ENCODE measurements at places on chromosomes 4 and X.

GRCh38 chr4:82989575-82990429 lies 20.8 kb downstream of the LIN54 start:
- no peak for DNase-seq

- no peak for DNase-seq
These were observed 26.9 kb upstream of the BBS12 start for GRCh38 chr4:122705547-122706117.

DNA sequence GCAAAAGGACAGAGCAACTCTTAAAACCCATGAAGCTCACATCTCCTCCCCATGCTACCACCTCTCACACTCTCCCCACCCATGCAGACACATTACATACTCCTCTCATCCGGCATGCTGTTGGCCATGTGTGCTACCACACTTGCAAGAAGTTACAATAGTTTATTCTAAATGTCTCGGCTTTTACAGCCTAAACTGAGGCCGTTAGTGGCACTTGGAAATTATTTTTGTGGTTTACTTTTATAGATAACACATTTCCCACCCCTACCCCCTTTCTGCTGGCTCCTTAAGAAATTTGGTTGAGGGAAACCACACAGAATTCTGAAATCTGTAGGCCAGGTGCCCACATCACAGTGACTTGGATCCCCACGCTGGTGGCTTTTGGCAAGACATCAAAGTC lies 141.1 kb upstream of the HHIP start:
- no peak for DNase-seq

GRCh38 chrX:70434352-70434866 lies 10.2 kb upstream of the DLG3 start:
- peak; percentile 69 for DNase-seq

DNA sequence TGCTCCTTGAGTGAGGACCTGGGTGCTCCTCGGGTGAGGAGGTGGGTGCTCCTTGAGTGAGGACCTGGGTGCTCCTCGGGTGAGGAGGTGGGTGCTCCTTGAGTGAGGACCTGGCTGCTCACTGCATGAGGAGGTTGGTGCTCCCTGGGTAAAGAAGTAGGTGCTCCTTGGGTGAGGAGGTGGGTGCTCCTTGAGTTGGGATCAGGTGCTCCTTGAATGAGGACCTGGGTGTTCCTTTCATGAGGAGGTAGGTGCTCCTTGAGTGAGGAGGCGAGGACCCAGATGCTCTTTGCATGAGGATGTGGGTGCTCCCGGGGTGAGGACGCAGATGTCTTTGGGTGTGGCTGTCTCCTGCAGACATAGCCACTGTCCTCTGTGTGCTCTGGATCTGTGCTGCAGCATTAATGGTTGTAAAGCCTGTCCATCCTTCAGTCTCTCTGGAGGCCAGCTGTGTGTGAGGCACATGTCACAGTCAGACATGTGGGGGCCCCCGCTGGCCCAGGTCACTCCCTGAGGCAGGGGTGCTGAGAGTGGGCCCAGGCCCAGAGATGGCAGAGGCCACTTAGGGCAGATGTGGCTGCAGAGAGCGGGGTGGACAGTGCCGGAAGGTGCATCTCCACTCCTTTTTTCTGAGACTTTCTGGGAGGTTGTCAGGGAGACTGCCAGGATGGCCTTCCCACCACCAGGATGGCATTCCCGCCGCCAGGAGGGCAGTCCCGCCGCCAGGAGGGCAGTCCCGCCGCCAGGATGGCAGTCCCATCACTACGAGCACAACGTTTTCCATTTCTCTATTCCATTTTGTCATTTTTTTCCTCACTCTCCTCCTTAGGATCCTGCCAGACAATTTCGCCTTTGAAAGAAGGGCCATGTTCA lies 101.8 kb downstream of the HMX1 start:
- DNase-seq: no peak

DNA sequence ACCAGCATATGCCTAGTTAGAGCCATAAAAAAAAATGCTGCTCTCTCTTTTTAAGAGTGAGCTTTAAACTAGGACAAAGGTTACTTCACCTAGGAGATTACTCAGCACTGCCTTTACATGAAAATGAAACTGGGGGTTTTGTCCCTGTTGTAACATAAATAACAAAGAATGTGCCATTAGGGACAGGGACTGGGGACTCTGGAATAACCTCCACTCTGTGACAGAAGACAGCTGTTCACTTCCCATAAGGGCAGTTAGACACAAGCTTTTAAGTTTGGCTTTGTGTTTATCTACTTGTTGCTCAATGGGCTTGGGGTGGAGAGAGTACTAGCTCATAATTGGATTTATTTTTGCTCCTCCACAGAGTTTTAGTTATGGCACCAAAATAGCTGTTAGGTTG lies 11.9 kb downstream of the ENPEP start:
- DNase-seq: no peak

DNA sequence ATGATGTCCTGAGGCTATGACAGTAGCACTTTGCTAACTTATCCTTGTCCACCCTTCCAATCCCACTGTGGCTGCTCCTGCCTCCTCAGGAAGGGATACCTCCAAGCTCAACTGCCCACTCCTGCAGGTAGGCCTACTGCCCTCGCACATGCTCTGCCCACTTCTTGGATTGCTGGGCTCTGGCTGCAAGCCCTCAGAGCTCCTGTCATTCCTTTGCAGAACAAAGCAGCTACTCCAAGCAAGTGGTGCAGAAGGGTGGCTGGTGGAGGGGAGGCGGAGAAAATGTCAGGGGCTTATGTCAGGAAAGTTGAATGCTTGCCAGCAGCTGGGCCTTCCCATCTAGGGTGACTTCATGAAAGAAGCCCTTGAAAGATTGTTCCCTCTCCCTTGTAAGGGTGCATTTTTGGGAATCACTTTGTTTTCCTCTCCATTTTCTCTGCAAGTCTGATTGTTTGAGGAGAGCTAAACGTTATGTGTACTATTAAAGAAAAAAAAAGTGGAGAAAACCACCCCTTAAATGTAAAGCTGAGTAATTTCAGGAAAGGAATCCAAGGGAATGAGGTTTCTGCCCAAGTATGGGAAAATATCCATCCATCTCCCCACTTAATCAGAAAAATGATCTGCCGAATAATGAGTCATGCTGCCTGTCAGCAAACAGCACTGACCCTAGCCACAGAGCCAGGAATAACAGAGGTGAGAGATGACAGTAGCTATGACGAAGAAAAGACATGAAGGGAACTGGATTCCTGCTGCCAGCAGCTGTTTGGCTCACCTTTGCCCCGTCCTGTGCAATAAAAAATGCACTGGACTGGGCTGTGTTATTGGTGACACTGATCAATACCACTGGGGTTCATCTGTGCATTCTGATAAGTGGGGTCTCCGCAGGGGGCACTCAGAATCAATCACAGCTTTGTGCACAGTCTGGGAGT lies 102.0 kb downstream of the RTL5 start:
- DNase-seq: no peak

GRCh38 chrX:20251691-20252090 lies 15.0 kb downstream of the RPS6KA3 start:
- no peak for DNase-seq

GRCh38 chr4:123555807-123556273 lies 159.2 kb downstream of the SPRY1 start:
- DNase-seq: no peak

DNA sequence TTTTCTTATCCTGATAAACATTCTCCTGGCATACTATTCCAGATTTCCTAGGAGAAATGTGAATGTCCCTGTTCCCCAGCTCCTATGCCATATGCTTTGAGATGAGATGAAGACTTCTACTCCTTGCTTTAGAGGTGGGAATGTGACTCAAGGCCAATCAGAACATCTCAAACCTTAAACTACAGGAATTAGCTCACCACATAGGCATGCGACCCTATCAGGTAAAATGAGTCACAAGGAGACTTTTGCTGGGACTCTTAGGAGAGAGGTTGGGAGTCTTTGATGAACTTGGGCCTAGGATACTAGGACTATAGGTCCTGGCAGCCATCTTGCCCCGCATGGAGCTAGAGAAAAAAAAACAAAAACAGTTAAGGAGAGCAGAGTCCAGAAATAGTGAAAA lies 5.8 kb upstream of the USO1 start:
- no peak for DNase-seq

DNA sequence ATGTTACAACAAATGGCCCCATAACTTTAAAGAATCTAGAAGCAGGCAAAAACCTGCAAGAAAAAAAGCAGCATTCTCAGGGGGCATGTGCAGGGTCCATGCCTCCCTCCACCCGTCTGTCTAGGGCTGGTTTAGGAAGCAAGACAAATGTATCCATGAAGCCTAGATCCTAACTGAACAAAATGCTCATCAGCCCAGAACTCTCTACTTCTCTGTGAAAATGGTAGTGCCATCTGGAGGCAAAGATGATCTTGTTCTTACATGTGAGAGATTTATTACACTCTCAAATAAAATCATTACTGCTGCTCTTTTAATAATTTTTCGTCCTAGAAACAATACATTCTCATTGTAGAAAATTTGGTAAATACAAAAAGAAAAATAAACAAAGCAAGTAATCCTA lies 26.7 kb downstream of the NR3C2 start:
- no peak for DNase-seq

DNA sequence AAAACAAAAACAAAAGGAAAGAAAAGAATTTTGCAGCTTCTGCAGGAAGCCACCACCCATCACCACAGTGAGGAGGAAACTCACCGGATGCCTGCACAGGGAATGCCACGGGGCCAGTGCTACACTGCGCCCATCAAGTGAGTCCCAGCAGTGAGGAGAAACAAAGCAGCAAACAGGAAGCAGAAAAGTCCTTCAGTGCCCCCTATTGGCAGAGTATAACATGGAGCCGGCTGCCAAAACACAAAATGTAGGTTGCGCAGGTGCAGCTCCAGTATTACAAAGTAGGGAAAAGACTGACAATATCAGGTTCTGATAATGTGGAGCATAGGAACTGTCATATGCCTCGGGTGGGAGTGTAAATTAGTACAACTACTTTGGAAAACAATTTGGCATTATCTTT lies 23.3 kb upstream of the SCML2 start:
- peak; percentile 15 for DNase-seq

GRCh38 chr4:24798036-24798610 lies 2.8 kb downstream of the SOD3 start:
- DNase-seq: no peak

DNA sequence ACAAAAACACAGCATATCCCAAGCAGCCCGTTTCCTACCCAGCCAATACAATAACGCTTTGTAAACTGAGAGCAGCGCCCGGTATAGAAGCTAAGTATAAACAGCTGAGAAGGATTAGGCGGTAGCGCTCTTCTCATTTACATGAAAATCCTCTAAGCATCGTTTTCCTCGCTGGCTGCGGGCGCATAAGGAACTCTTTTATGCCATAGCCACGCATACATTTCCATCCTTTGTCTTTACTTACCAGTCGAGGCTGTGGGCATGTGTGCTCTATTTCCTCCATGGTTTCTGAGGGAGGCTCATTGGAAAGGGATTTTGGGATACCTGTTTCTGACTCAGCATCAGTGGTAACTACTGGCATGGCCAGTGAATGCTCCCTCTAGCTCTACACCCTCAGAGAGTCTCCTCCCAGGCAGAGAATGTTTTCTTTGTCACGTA lies 383 bp downstream of the PCYT1B start:
- no peak for DNase-seq

- DNase-seq: no peak
These were observed 216.3 kb downstream of the HHIP start for GRCh38 chr4:144862210-144862609.

- no peak for DNase-seq
These were observed 53.3 kb upstream of the LNX1 start for GRCh38 chr4:53644607-53645006.

DNA sequence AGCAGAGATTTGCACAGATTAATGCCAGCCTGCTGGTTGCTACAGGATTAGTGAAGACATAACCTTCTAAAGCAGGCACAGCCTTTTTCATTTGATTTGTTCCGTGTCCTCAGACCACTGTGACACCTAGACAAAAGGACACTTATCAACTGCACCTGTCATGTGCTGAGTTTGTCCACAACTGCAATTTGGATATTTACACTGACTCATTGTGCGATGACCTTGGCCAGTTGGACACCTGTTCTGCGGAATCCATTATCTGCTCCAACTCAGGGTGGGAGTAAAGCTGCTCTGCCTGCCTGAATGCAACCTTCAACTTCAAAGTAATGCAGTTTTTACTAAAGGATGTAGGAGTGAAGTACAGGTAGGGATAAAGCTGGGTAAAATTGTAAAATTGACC lies 4.1 kb upstream of the NR0B1 start:
- DNase-seq: no peak

GRCh38 chr4:51901363-51901762 lies 58.4 kb downstream of the DCUN1D4 start:
- DNase-seq: no peak

- DNase-seq: no peak
These were observed 2.4 kb downstream of the FAM241A start for GRCh38 chr4:112147697-112148096.

GRCh38 chr4:153151535-153152455 lies 52.4 kb upstream of the TRIM2 start:
- peak; percentile 37 for DNase-seq

DNA sequence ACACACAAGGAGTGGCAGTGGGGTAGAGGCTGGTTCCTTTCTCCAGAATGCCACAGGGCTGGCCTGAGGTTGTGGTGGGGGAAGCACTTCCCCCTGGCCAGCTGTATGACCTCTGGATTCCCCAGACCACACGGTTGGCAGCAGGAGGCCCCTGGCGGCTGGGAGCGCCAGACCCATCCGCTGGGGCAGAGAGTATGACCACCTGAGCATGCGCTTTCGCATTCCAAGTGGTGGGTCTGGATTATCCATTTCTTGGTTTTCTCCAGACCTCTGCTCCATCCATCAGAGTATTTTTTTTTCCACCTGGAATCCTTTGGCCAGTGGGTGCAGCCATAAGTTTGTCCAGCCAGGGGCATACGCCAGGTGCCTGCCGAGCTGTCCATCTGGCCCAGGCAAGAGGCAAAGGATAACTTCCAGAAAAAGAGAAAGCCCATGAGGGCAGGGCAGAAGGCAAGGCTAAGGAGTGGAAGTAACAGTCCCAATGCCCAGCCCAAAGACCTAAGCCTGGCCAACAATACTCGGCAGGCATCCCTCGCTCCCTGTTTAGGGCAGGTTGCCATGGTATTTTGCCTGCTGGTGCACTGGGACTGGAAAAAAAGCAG lies 39.3 kb downstream of the NHSL2 start:
- DNase-seq: no peak

- no peak for DNase-seq
These were observed 1447.1 kb downstream of the PCDH19 start for GRCh38 chrX:98962996-98963395.

DNA sequence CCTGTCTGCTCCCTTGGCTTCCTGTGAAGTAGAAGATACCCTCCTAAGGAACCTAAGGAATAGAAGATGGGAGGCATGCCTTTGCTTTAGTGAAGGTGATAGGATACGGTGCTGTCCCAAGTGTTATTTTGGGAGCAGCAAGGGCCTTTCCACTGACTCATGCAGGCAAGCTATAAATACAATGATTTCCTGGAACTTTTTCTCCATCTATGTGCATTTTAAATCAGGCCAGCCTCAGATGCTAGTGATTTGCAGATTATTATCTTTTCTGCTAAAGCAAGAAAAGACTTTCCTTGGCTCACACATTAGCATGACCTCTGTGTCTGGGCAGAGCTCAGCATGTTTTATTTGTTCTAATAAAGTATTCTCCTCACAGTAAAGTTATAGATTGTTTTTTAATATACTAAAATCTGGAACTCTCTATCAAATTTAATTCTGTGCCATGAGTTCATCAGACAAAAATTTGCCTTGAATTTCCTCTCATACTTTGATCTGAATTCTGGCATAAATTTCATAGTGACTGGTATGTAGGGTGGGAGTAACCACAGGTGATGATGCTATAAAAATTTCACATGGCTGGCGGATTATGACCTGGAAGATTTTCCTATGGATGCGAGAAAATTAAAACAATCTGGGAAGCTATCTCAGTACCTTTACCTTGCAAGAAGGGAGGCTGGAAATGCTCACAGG lies 131.7 kb downstream of the REPS2 start:
- no peak for DNase-seq

Data from activated naive CD4-positive, alpha-beta T cell treated with Interleukin-2 at 50 U/mL for 16 hours (primary cell).